Spinal cord (tissue), 10 donors: ENCODE measurements at places on chromosomes 2 and 18. TPM values are rescaled to one million over a fixed set of nuclear protein-coding genes. Genes with fewer than 3 reads are reported as not detected.
A peak's percentile ranks its signal among the peaks of the same experiment; 100 is the strongest.

DNA sequence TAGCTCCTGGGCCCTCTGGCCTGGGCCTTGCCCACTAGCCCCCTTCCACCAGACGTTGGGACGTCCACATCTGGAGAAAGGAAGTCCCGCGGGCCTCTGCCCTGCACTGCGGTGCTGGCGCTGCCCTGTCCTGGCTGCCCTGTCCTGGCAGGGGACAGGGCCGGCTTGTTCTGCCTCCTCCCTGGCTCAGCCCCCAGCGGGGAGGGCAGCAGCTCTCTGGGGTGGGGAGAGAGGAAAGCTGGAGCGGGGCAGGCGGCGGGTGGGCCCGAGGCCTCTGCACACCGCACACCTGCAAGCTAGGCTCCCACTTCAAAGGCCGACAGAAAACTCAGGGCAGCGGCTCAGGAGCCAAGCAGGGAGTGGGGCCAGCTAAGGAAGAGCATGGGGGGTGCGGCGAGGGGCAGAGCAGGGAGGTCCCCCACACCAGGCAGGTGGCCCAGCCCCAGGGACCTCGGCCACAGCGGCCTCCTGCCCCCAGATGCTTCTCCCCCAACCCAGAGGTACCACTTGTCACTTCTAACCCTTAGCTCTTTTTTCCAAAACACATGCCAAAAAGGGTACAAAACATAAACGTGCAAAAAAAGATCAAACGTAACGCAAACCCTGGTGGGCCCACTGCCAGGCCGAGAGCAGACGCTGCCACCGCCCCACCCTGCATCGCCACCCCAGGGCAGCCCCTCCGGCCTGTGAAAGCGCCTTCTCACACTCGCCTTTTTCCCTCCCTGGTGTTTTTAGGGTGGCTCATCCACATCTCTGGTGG, 13.5 kb downstream of the SNED1 start:
- no peak for DNase-seq

- peak; percentile 69 for DNase-seq
These were observed 3.3 kb downstream of the GAD1 start for GRCh38 chr2:170819680-170820664.

DNA sequence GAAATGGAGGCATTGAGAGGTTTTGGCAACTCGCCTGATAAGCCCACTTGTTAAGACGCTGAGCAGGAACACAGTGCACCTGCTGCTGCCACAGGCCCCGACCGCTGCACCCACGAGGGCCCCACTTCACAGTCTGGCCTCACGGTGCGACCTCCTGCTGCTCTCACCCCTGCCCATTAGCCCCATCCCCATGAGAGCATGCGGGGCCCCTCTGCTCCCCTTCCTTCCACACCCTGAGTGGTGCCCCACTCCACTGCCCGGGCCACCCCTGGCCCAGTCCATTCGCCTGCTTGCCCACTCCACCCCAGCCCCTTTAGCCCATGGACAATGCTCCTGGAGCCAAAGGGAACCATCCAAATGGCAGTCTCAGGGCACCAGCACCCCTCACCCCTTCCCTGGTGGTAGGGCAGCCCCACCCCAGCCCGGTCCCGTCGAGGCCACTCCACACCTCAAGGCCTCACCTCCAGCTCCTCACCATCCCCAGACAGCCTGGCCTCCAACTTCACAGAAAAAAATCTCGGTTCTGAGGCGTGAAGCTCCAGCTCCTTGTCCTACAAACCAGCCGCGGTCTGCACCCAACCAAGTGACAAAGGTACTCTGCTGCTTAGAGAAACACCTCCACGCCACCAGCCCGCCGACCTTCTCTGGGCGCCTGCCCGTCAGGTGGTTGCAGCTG, 6.7 kb upstream of the GPR55 start:
- no peak for DNase-seq

GRCh38 chr2:55301277-55301676, 32.2 kb upstream of the MTIF2 start:
- DNase-seq = no peak

DNA sequence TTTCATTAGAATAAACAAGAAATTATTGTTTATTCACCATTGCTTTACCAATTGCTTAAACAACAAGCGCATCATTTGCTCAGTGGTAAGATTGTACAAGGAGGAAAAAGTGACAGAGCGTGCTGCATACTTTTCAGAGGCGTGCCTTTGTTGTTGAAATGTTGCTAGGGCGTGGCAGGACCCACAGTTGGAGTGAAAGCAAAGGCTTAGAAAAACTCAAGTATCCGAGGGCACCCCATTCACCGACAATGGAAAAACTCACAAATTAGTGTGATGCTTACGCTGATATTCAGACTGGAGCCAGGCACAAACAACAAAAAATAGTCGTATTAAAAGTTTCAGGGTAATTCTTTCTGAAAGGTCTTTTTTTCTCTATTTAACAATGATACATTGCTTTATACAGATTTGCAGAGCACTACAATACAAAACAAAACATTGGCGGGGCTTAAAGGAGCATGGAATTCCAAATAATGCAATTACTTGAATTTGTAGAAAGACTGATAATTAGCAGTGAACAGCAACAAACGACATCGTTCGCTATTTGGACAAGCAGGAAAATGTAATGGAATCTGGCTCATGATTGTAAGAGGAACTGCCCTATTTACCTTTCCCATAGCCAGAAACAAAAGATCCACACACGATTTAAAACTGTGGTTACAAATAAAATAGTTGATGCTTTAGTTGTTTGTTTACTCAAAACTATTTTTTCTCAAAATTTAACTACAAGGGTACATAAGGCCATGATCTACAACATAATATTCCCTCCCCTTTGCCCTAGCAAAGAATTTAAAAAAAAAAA, 37.8 kb upstream of the RTTN start:
- no peak for DNase-seq

DNA sequence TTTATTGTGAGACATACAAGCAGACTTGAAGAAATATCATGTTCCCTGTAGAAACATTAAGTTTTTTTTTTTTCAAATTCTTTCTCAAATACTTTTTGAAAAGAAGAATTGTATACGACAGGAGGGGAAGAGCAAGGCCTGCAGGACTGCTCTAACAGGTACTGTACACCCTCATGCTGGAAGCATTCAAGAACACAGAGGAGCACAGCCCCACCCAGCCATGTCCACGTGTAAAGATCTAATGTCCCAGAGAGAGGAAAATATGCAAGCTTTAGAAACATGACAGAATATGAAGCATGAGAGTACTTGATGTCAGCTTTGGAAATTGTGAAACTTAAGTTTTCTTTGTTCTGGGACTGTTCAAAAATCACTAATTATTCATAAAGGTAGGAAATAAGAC, 191.6 kb downstream of the TTC32 start:
- DNase-seq = no peak

The SH3BP4 gene
- 13.9 TPM for total RNA-seq
